ENCODE measurements at places on chromosomes 3 and 15.

DNA sequence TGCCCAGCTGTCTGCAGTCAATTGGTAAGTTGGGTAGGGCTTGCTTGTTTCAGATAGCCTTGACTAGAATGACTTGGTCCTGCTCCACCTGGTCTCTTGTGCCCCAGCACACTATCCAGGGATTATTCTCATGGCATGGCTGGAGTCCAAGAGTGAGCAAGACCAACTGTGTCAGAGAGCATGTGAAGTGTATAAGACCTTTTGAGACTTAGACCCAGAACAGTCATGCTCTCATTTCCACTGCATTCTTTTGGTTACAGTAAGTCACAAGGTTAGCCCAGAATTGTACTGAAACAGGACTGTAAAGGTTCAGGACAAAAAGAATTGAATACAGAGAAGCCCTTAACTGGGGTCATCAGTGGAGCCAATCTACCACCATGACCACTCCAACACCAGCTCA lies 650.8 kb upstream of the ADAMTS9 start:
- no peak for DNase-seq

DNA sequence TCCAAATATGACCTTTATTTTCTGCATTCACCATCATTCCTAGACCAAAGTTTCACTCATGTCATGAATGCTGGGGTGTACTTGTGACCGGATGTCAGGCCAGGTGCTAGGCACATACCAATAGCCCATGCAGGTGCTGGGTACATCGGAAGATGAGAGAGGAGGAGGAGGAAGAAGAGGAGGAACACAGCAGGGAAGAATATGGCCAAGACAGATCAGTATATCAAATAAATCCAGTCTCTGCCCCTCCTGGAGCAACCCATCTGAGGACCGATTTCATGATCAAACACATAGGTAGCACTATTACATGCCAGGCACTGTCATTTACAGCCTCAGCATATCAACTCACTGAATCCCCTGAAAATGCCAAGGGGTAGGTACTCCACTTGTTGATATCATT lies 3.0 kb upstream of the WNT7A start:
- no peak for DNase-seq

GRCh38 chr3:44045476-44046275 lies 196.0 kb upstream of the TOPAZ1 start:
- no peak for DNase-seq

GRCh38 chr3:188085584-188086560 lies 68.1 kb upstream of the LPP start:
- no peak for DNase-seq

DNA sequence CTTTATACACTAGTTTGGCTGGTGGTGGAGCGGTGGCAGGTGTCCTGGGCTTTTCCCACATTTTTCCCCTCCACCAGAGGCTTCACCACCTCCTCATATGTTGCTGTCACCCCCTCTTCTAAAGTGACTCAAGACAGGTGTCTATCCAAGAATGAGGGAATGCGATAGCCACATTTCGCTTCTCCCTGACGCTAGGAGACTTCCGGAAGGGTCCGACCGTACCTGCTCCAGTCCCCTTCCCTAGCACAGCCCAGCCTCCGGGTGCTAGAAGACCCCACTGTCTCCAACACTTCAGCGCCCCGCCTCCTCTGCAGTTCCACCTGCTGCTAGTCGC lies 496 bp downstream of the SCAMP2 start:
- no peak for DNase-seq
